Renal cortical epithelial cell (primary cell): ENCODE measurements at places on chromosomes 3 and 15. TPM values are rescaled to one million over a fixed set of nuclear protein-coding genes. Genes with fewer than 3 reads are reported as not detected.

The C3orf85 gene
- not detected in 2 replicates for total RNA-seq

The TGM4 gene
- 0.30 and 0.35 TPM in 2 replicates for total RNA-seq

The MDFIC2 gene
- total RNA-seq: not detected in 2 replicates

The MTFMT gene
- total RNA-seq: 22.6 and 33.7 TPM in 2 replicates

The STAB1 gene
- total RNA-seq: 0.50 and 0.69 TPM in 2 replicates

The SPINK8 gene
- not detected in 2 replicates for total RNA-seq

The GJD2 gene
- not detected in 2 replicates for total RNA-seq

The GNAI2 gene
- total RNA-seq: 217 and 300 TPM in 2 replicates
